ENCODE measurements at places on chromosomes 13 and 19.

DNA sequence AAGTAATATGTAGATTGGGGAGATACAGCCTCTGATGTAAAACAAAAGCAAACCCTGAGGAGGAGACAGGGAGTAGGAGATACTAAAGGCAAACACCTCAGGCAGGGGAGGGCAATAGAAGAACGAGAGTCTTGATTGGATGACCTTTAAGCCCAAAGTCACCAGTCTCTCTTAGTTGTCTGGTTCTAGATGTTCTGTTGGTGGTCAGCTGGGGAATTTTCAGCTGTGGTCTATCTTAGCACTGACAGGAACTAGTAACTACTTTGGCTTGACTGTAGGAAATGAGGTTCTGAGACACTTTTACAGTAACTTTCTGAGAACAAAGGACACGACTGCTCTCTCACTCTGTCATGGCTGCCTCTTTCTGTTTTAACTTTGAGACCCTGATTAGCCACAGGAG lies 290.7 kb upstream of the MIR17HG start:
- DNase-seq = no peak

- no peak for DNase-seq
Observed at GRCh38 chr13:20727856-20728255, 24.4 kb downstream of the IL17D start.

DNA sequence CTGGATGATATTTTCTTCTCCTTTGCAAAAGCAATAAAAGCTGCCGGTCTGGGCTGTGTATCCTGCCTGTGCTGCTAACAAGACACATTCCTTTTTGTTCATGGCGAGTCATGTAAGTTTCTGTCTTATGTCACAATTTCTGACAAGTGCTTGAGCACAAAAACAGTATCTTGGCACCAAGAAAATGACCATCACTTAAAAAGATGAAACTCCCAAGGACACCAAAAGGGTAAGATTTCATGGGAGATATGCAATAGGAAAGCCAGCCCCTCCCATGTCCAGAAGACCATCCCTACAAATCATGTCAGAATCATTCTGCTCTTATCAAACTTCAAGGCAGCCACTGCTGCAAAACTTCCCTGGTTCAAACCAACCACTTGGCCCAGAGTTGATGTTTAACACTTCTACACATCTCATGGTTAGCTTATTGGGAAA lies 375.4 kb upstream of the ZNF507 start:
- no peak for DNase-seq

GRCh38 chr19:4728871-4729270 lies 5.2 kb upstream of the DPP9 start:
- no peak for DNase-seq

DNA sequence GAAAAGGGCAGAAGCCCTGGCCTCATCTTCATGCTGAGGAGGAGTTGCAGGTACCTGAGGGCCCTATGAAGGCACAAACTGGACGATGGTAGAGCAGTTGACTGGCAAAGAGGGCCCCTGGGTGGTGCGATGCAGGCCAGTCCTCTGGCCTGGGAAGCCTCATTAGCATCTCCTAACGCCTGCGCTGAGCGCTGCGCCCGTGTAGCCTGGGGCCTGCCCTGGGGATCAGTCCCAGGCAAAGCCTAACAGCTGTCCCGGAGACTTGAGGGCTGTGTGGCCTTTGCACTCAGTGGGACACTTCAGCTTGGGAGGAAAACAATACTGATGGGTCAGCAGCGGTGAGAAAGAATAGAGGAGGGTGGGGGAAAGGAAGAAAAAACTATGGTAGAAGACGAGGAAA lies 187.7 kb downstream of the RAP2A start:
- DNase-seq = no peak

DNA sequence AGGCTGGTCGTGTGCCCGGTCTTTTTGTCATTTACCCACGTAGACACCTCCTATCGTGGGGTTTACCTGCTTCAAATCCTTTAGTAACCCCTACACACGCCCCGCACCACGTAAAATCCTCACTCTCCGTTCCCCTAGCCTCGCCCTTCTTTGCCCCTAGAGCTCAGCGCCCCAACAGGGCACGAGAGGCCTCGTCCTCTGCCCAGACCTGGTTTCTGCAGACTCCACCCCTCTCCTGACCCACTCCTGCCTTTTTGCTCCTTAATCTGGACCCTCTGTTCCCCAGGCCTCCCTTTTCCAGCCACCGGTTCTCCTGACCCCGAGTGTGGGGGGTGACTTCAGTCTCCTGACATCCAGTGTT lies 412 bp downstream of the ZNF528 start:
- no peak for DNase-seq

All from NCI-H774 (cell line).